CD4-positive, alpha-beta T cell treated with Interleukin-2 at 100 ng/mL for 4 hours (primary cell): ENCODE measurements at places on chromosomes 7 and 10.

GRCh38 chr10:71213761-71214440, 1.5 kb downstream of the UNC5B start:
- DNase-seq, result no peak

- peak; percentile 35 for DNase-seq
Observed at GRCh38 chr10:68212721-68213352, 19.1 kb downstream of the ATOH7 start.

GRCh38 chr7:157541295-157542067, 204.7 kb downstream of the DNAJB6 start:
- no peak for DNase-seq

DNA sequence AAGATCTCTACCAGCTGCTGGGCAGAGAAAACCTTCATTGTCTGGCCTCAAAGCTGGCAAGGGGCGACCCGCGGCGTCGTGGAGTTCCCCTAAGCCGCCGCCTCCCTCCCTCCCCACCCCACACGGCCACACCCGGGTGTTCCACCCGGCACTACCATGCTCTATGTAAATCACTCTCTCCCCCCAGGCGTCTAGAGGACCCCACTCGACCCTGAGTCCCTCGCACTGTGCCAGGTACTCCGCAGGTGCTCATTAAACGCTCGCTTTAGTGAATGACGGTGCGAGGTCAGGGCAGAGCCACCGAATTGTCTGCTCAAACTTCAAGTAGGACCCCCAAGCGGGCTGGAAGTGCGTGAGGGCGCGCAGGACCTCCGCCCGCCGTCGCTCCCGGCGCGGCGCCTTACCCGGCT, 628 bp downstream of the PARP12 start:
- DNase-seq, result peak; percentile 71

DNA sequence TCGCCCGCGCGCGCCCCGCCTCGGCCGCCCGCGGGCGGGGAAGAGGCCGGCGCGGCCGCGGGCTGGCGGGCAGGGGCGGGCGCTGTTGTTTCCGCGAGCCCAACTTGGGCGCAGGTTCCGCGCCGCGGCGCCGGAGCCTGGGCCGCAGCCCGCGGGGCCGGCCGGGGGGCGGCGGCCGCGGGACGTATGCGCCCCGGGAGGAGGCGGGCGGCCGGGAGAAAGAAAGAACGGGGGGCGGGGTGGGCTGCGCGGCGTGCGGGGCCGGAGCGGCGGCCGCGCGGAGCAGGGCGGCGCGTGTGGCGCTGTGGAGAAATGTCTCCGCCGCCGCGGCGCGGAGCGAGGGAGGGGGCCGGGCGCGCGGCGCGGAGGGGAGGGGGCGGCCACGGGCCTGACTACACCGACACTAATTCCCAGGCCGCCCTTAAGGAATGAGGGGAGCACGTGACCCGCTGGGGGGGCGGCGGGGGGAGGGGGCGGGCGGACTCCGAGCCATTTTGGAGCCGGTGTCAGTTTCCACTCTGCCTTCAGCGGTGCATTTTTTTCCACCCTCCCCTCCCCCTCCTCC, at the start of gene BMI1:
Gene BMI1, plus strand, starts transcription at position 509 of the 565 bp plus-strand sequence. CDS start 5,351 bp downstream, outside the sequence.
- peak; percentile 71 for DNase-seq

GRCh38 chr7:22452142-22452959, 47.6 kb downstream of the STEAP1B start:
- no peak for DNase-seq

- no peak for DNase-seq
Observed at GRCh38 chr10:96257944-96258343, 13.4 kb downstream of the BLNK start.
